Chondrocyte (in vitro differentiated cells): ENCODE measurements at places on chromosomes 13 and 19.

DNA sequence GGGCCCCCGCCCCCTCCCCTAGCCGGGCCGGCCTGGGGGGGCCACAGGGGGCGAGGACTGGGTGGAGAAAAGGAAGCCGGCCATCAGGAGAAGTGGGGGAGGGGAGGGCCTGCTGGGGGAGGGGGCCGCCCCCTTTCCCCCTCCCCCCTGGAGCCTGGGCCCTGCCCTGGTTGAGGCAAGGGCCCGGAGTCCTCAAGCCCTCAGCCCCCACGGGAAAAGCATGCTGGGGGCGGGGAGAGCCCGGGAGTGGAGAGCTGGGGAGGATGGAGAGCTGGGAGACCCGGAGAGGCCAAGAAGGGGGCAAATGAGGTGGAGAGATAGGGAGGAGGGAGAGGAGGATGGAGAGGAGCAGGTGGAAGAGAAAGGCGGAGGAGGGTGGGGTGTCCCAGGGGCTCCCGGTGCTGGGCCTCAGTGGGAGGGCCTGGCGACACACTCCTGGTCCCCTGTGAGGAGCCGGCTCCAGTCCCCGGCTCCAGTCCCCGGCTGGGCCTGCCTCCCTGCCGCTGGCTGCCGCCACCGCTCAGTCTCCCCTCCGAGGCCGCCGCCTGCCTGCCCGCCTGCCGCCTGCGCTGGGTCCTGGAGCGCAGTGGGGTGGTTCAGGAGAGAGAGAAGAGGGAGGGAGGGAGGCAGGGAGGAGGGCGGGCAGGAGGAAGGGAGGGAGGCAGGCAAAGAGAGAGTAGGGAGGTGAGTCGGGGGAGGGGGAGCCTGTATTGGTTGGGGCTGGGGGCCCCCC is at the start of gene GRIK5:
Gene GRIK5, minus strand, starts transcription at position 588 of the 733 bp plus-strand sequence. CDS start 4,436 bp downstream, outside the sequence.
- H3K27ac ChIP-seq: no peak within 1 kb of the TSS
- peaks cover 2% of the 10 kb centered on the region for H3K36me3 ChIP-seq
- H3K27me3 ChIP-seq: peaks cover 6% of the 10 kb centered on the region
- no peak for DNase-seq

GRCh38 chr19:42295831-42296525 is 6.0 kb upstream of the PRR19 start:
- no peaks in the 10 kb centered on the region for H3K4me1 ChIP-seq
- no peaks in the 10 kb centered on the region for H3K27me3 ChIP-seq
- H3K4me3 ChIP-seq: no peak overlapping the region
- H3K36me3 ChIP-seq: peaks cover 11% of the 10 kb centered on the region
- no peak for DNase-seq

DNA sequence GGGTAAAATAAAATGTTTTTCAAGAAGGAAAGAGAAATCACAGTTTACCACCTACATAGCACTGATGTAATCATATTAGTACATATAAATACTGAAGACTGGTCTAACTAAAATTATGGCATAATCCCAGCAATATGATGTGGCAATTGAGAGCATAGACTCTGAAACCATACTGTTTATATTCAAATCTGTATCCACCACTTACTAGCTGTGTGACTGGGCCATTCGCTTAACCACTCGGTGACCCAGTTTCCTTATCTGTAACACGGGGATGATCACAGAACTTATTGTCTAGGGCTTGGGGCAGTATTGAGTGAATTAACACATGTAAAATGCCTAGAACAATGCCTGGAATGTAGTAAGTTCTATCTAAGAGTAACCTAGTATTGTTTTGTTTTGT is 13.1 kb upstream of the GTF3A start:
- no peaks in the 10 kb centered on the region for H3K4me1 ChIP-seq
- H3K4me3 ChIP-seq: no peak overlapping the region
- DNase-seq: no peak
- peaks cover 56% of the 10 kb centered on the region for H3K27me3 ChIP-seq
- no peak overlapping the region for H3K27ac ChIP-seq

- H3K4me1 ChIP-seq: peaks cover 10% of the 10 kb centered on the region
- H3K36me3 ChIP-seq: peaks cover 2% of the 10 kb centered on the region
- peaks cover 12% of the 10 kb centered on the region for H3K27me3 ChIP-seq
These were observed 65.0 kb downstream of the FGF9 start for GRCh38 chr13:21735701-21736401.

DNA sequence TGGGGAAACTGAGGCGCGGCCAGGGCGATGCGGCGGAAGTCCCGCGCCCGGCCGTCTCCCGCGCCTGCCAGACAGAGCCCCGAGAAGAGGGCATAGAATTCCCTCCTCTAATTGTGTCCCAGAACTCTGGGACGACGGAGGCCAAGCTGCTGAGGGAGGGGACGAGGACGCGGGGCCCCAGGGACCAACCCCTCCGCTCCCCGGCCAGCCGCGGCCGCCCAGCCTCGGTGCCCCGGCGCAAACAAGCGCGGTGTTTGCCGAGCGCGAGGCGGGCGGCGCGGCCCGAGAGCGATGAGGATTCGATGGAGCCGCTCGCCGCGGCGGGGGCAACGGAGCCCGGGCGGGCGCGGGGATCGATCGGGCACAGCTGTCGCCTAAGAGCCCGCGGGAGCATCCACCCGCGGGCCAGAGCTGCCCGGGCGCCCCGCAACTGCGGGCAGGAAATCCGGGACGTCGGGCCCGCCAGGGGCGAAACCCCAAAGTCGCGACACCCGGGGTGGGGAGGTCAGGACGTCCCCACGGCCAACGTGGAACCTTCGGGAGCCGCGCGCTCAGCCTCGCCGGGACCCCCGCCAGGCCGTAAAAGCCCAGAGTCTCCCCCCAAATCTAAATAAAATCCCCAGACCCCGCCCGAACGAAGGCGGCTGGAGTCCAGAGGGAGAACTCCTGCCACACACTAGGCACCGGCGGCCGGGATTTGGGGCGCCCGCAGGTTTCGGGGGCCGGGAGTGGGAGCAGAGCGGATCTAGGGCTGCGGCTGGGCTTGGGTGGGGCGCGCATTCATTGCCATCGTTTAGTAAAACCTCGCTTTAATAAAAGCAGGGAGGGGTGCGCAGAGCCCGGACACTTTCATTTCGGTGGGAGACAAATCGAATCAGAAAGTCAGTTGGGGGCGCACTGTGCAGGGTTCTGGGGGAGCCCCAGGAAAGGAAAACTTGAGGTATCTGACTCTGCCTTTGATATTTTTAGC is 3.6 kb upstream of the ONECUT3 start:
- peaks cover 6% of the 10 kb centered on the region for H3K4me1 ChIP-seq
- H3K27ac ChIP-seq: no peak overlapping the region
- H3K4me3 ChIP-seq: no peak overlapping the region
- no peak for DNase-seq

DNA sequence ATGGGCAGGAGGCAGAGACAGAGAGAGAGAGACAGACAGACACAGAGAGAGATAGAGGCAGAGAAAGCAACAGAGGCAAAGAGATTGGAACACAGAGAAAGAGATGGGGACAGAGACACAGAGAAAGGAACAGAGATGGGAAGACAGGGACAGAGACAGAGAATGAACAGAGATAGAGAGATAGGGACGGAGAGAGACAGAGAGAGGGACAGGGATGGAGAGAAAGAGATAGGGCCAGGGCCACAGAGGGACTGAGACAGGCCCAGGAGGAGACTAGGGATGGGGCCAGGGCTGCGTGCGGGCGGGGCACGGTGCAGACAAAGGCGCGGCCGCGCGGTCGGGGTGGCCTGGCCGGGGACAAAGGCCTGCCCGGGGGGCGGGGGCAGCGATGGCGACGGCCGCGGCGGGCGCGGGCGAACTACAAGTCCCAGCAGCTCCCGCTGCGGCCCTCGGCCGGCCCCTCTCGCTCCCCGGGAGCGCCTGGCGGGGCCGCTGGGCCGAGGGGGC is at the start of gene ZNF358:
Gene ZNF358, plus strand, starts transcription at position 459 of the 507 bp plus-strand sequence. CDS start 3,140 bp downstream, outside the sequence.
- no peak for DNase-seq
- H3K27me3 ChIP-seq: no peaks in the 10 kb centered on the region
- H3K4me1 ChIP-seq: peaks cover 22% of the 10 kb centered on the region
- peak within 1 kb of the TSS; percentile 94 for H3K27ac ChIP-seq
- no peaks in the 10 kb centered on the region for H3K36me3 ChIP-seq

GRCh38 chr13:95644601-95645052 is at the start of gene DZIP1:
Gene DZIP1 (minus strand): TSS chr13:95644706. CDS start chr13:95642029, 2,677 bp downstream.
- peaks cover 33% of the 10 kb centered on the region for H3K4me1 ChIP-seq
- peak within 1 kb of the TSS; percentile 73 for H3K27ac ChIP-seq
- peaks cover 4% of the 10 kb centered on the region for H3K36me3 ChIP-seq
- peak within 1 kb of the TSS; percentile 83 for H3K4me3 ChIP-seq
- H3K27me3 ChIP-seq: no peaks in the 10 kb centered on the region

DNA sequence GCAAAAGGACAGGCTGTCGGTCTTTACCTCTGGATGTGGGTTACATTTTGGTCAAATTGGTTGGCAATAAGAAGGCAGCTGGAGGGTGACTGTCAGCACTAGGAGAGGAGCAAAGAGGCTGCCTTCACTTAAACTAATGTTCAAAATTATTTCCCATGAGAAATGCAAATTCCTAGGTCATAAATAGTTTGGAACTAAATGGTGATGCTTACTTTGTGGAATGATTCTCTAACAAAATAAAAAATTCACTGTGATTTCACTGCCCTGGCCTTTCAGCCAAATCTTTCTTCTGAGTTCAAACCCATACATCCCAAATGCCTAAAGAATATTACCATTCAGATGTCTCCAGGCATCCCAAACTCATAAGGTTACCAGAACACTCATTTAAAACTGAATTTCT is 25.0 kb upstream of the OXGR1 start:
- peaks cover 24% of the 10 kb centered on the region for H3K4me1 ChIP-seq
- peaks cover 2% of the 10 kb centered on the region for H3K27me3 ChIP-seq
- H3K27ac ChIP-seq: no peak overlapping the region

GRCh38 chr19:57241176-57241575 is 744 bp downstream of the ZNF805 start:
- DNase-seq: no peak
- peaks cover 12% of the 10 kb centered on the region for H3K36me3 ChIP-seq
- peaks cover 32% of the 10 kb centered on the region for H3K4me1 ChIP-seq

GRCh38 chr13:74703855-74704387 is 569.7 kb upstream of the KLF12 start:
- no peak overlapping the region for H3K4me3 ChIP-seq
- peaks cover 4% of the 10 kb centered on the region for H3K4me1 ChIP-seq
- no peaks in the 10 kb centered on the region for H3K27me3 ChIP-seq
- no peak overlapping the region for H3K27ac ChIP-seq
- H3K36me3 ChIP-seq: no peaks in the 10 kb centered on the region
- no peak for DNase-seq

GRCh38 chr13:66849706-66850105 is 380.4 kb downstream of the PCDH9 start:
- H3K27me3 ChIP-seq: no peaks in the 10 kb centered on the region
- no peak overlapping the region for H3K27ac ChIP-seq
- no peaks in the 10 kb centered on the region for H3K4me1 ChIP-seq

DNA sequence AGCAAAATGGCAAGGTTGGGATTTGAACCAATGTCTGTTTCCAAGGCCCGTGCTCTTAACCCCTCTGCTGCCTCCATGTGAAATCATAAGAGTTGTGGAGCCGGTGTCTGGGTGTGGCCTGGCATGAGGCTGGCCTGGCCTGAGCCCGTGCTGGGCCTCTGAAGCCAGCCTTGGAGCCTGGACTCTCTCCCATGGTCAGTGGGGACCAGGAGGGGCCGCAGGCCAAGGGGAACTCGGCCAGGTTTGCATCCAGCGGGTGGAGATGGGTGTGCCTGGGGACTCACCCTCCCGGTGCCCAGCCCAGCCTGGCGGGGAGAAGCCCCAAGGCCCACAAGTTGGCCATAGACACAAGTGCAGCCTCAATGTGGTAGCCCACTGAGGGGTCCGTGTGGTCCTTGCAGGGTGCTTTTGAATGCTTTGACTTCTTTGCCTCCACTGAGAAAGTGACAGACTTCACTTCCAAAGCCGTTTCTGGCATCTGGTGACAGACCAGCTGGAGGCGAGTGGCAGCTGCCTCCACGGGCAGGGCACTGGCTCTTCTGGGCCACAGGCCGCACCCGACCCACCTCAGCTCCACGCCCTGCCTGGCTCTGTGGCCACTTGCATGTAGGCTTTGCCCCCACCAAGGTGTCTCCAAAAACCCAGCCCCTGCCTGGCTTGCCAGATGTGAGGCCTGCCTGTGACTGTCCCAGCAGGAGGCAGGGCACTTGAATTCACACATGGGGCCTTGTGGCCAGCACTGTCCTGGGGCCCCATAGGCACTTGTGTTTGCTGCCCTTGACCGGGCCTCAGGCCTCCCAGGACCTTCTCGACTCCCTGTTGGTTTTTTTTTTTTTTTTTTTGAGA is 26.2 kb upstream of the NCCRP1 start:
- H3K4me3 ChIP-seq: no peak overlapping the region
- no peak overlapping the region for H3K27ac ChIP-seq
- no peaks in the 10 kb centered on the region for H3K27me3 ChIP-seq
- DNase-seq: no peak
- peaks cover 7% of the 10 kb centered on the region for H3K36me3 ChIP-seq

GRCh38 chr13:79374578-79374977 is 31.5 kb downstream of the RBM26 start:
- H3K36me3 ChIP-seq: peaks cover 15% of the 10 kb centered on the region
- no peak overlapping the region for H3K4me3 ChIP-seq
- H3K4me1 ChIP-seq: no peaks in the 10 kb centered on the region
- H3K27ac ChIP-seq: no peak overlapping the region

GRCh38 chr19:3046698-3047495 is 15.4 kb downstream of the TLE5 start:
- H3K4me3 ChIP-seq: peak overlapping the region; percentile 62
- no peaks in the 10 kb centered on the region for H3K36me3 ChIP-seq
- peaks cover 1% of the 10 kb centered on the region for H3K27me3 ChIP-seq
- H3K27ac ChIP-seq: no peak overlapping the region

DNA sequence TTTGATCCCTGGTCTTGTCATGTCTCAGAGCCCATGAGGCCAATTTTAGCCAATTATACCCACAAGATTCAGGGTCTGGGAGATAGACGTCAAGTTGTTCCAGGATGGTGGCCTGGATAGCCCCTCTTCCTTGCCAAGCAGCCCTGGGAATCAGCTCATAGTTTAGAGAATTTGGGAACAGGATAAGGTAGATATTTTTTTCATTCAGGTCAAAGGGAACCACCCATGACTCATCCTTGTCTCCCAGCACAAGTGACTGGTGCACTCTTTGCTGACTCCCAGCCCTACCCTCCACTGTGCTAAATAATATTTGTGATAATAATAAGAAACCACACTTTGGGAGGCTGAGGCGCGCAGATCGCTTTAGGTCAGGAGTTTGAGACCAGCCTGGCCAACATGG is 17.1 kb upstream of the S1PR4 start:
- no peak for DNase-seq
- H3K36me3 ChIP-seq: peaks cover 2% of the 10 kb centered on the region
- H3K4me3 ChIP-seq: no peak overlapping the region
- H3K4me1 ChIP-seq: peaks cover 6% of the 10 kb centered on the region
- H3K27me3 ChIP-seq: peaks cover 5% of the 10 kb centered on the region

GRCh38 chr13:111153977-111154332 is 38.8 kb downstream of the ARHGEF7 start:
- peak overlapping the region; percentile 90 for H3K4me3 ChIP-seq
- peaks cover 5% of the 10 kb centered on the region for H3K36me3 ChIP-seq
- peak overlapping the region; percentile 96 for H3K27ac ChIP-seq
- no peak for DNase-seq

GRCh38 chr19:42287017-42287826 is 14.7 kb upstream of the PRR19 start:
- peaks cover 19% of the 10 kb centered on the region for H3K4me1 ChIP-seq
- H3K27ac ChIP-seq: no peak overlapping the region
- peaks cover 11% of the 10 kb centered on the region for H3K36me3 ChIP-seq
- no peaks in the 10 kb centered on the region for H3K27me3 ChIP-seq
- H3K4me3 ChIP-seq: no peak overlapping the region
- DNase-seq: no peak

GRCh38 chr19:5339950-5340636 is 519 bp downstream of the PTPRS start:
- H3K4me3 ChIP-seq: peak overlapping the region; percentile 81
- H3K4me1 ChIP-seq: peaks cover 6% of the 10 kb centered on the region
- H3K27me3 ChIP-seq: peaks cover 5% of the 10 kb centered on the region
- H3K27ac ChIP-seq: peak overlapping the region; percentile 17

GRCh38 chr13:37475966-37476365 is 122.6 kb downstream of the POSTN start:
- H3K4me1 ChIP-seq: peaks cover 56% of the 10 kb centered on the region
- H3K27ac ChIP-seq: peak overlapping the region; percentile 88
- peaks cover 1% of the 10 kb centered on the region for H3K36me3 ChIP-seq
